ENCODE measurements at places on chromosomes 5 and 9.

- DNase-seq = no peak
Measured at GRCh38 chr5:159163027-159163700, 46.2 kb downstream of the RNF145 start.

DNA sequence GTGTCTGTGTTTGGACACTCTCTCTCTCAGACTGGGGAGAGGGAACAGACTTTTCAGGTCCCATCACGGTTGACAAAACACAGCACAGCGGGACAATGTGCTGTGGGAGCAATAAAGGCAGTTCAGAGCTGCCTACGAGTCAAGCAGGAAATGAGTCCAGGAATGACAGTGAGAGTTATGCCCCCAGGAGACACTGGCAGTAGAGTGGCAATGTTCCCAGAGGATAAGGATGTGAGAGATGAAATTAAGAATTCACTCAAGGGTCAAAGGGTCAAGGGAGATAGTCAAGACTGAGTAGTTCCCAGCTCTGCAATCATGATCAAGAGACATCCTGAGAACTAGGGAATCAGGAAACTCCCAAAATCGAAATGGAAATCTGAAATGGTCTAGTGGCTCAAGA lies 156.1 kb downstream of the LURAP1L start:
- no peak for DNase-seq

- DNase-seq = no peak
Measured at GRCh38 chr9:129750013-129750638, 2.7 kb downstream of the PTGES start.

DNA sequence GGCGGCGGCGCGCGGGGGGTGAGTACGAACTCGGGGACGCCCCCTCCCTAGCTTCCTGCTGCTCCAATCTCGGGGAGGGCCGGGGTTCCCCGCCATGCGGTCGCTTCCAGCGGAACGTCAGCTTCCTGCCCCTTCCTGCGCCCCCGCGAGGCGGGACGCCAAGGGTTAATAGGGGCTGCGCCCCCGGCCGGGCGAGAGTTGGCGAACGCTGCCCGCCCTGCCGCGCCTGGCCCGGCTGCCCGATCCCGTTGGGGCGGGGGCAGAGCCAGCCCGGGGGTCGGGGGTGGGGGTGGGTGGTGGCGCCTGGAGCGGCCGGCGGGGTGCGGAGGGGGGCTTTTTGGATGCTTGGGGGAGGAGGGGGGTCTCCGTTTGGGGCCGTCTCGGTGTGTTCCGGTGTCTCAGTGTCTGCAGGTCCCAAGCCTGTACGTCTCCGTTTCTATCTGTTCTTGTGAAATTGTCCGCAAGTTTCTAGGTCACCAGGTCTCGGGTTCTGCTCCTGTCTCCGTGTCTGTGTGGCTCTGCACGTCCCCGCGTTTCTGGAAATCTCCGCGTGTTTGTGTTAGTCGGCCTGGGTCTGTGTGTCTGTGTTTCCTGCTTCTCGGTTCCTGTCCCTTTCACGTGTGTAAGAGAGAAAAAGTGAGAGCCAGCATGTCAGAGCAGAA lies 789 bp downstream of the COL27A1 start:
- DNase-seq = no peak

DNA sequence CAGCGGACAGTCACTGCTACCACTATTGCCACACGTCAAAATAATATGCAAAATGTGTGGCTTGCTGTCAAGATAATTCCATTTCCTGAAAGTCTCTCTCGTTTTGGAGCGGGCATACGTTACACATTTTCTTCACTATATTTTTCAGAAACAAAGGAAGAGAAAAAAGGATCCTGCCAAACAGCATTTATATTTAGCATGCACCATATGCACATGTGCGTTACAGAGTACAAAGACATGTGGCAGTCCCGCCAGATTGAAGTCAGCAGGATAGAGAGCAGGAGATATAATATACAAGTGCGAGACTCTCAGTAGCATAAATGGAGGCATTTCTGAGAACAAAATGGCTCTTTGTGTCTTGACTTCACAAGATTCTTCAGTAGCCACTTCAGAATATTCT lies 221.6 kb upstream of the KIF2A start:
- DNase-seq = no peak

DNA sequence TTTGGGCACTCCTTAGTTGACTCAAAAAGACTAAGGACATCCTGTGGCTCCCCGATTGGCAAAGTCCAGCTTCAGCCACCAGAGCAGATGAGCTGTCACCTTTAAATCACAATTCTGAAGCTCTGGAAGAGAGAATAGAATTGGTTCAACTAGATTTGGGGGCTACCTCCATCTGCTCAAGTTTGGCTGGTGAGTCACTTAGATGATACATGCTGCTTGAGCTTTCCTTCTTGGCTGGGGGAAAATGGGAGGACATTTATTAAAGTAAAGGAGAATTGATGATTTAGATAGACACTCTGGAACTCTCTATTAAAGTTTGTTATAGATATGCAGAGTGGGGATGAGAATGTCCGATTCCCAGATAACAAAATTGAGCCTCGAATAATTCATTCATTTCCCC lies 30.0 kb upstream of the GRIA1 start:
- no peak for DNase-seq

GRCh38 chr5:135190416-135191083 lies 156.5 kb upstream of the PITX1 start:
- DNase-seq = no peak

DNA sequence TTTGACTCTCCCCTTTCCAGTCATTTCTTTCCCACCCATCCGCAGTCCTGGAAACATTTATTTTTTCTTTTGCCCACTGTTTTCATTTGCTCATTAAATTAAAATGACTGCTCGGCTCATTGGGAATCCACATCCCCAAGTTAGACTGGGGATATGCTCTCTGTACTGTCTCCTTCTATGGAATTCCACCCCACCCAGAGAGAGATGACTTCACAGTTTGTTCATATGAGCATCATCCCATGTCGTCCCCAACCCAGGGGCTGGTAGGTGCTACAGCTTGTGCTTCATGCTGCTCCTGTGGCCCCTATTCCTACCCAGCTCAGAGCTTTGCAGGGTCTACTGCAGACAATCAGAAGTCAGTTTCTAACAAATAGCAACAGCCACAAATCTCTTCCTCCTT lies 16.5 kb upstream of the RARS1 start:
- DNase-seq = no peak

DNA sequence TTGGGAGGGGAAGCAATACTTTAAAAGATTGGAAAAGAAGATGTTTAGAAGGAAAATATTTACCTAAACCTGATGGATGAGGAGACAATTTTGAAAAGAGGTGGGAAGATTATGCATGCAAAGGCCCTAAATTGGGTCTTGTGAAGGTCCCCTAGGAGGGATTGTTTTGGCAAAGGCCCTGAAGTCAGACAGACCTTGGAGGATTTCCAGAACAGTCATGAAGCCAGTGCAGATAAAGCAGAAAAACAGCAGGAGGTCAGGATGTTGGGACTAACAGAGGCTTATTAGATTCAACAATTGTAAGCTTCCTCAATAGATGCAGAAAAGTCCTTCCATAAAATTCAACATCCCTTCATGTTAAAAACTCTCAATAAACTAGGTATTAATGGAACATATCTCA lies 361.0 kb upstream of the CDH6 start:
- no peak for DNase-seq

DNA sequence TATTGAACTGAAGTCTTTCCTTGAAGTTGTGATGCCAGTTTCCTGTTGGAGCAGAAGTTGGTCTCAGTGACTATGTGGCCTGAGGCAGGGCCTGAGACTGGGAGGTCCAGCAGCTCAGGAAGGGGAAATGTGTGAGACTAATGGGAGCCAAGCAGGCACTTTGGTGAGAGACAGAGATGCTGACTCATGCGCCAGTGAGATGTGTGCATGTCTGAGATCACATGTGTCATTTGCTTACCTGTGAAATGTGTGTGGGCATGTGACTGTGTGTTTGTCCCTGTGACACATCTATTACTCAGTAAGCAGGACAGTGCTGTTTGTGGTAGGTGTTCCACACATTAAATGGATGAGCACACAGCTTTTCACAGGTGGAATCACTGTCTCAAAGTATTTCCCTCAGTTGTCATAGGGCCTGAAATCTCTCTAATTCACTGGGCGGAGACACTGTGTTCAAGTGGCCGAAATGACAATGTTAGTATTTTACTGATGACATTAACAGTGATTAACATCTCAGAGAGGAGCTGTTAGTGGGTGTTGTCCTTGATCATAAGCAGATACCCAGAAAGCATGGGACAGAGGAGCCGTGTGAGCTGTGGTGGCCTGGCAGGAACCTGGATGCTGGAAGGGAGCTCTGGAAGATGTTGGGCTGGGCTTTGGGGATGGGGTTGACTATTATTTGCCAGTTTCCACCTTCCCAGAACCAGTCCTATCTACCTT lies 7.4 kb downstream of the NPR2 start:
- no peak for DNase-seq

DNA sequence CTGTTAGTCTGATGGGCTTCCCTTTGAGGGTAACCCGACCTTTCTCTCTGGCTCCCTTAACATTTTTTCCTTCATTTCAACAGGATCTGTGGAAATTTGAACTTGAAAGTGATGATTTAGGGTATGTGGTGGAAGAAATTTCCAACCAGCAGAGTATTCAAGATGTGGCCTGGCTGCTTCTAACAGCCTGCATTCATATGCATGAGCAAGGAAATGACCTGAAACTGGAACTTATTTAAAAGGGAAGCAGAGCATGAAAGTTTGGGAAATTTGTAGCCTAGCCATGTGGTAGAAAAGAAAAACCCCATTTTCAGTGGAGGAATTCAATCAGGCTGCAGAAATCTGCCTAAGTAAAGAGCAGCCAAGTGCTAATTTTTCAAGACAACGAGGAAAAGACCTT lies 41.7 kb downstream of the UNC13B start:
- DNase-seq = no peak

DNA sequence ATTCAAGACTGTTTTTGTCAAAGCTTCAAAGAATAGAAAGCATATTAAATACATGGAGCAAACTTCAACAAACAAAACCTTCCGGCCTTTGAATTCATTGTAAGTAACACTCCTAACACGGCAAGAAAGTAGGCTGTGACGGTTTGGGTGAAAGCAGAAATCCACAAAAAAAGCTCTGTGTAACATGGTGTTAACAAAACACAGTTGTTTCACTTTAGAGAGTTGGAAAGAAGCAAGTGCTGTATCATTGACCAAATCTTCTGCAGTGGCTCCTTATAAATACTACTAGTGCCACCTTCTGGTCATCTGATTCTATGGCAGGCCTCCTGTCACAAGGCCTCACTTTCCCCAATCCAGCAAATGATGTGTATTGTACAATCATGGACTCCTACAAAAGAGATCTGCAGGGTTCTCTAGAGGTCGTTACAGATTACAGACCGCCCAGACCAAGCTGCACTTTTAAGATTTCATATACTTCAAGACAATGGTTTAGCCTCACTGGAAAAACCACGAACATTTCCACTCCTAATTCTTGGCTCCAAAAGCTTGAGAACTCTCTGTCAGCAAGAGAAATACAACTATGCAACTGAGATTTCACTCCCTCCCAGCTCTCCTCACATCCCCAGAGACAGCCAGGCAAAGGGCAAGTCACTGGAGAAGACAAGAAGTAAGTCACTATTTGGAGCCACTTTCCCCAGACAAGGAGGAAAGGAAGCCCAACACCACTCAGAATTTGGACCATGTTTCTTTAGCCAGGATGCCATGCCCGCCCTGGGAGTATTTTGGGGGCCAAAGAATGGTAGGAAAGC lies 196.2 kb downstream of the DTWD2 start:
- DNase-seq = peak; percentile 7

GRCh38 chr5:16589658-16590057 lies 27.1 kb downstream of the RETREG1 start:
- no peak for DNase-seq

DNA sequence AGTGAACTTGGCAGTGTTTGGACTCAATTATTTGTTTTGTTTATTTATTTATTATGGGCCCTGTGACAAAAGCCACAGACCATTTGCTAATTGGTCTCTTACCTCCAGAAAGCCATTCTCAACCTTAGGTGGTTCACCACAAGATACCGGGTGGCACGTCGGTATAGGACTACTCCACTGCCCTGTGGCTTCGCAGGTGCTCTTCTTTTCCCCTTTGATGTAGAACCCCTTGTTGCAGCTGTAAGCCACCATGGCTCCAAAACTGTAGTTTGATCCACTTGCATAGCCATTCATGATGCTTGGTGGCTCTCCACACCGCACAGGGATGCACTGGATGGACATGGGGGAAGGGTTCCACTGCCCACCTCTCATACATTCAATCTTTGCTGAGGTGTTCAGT lies 73.3 kb upstream of the TXNDC8 start:
- DNase-seq = no peak

DNA sequence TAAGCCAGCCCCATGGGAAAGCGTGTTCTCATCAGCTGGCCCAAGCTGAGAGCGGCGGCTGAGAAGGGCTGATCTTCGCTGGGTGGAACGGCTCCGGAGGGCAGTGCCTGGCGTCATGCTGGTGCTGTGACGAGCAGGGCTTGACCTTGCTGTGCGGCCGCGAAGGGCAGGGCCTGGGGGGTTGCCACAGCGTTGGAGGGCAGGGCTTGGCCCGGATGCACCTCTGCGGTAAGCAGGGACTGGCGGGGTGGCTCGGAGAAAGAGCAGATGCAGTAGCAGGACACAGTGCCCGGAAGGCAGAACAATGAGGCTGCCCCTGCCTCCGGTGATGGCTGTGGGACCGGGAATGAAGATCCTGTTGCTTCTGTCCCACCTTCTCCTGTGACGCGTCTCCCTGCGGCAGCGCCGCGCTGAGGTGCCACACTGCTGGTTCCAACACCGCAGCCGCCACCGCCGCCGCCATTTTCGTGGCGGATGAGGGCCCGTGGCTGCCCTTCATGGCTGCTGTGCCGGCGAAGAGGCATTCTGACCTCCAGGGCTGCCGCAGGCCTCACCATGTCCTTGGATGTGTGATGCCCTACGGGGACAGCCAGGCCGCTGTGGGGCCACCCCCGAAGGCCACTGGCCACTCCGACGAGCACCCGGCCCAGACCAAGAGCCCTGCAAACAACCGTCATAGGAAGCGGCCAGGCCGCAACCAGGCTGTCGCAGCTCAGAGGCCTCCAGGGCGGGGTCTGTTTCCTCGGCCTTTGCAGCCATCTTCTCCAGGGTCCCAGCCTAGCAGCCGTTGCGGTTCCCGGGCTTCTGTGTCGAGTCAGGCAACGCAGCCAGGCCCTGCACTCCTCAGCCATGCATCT lies 890.5 kb upstream of the CTNND2 start:
- no peak for DNase-seq

Data from pulmonary artery endothelial cell (primary cell).